CD4-positive, alpha-beta T cell (primary cell): ENCODE measurements at places on chromosomes 3 and 15. TPM values are rescaled to one million over a fixed set of nuclear protein-coding genes. Genes with fewer than 3 reads are reported as not detected.

The GNL3 gene
- 104 TPM for total RNA-seq

The CYP8B1 gene
- not detected for total RNA-seq

GRCh38 chr3:86995537-86995936, 4.6 kb upstream of the VGLL3 start:
- DNase-seq = no peak

DNA sequence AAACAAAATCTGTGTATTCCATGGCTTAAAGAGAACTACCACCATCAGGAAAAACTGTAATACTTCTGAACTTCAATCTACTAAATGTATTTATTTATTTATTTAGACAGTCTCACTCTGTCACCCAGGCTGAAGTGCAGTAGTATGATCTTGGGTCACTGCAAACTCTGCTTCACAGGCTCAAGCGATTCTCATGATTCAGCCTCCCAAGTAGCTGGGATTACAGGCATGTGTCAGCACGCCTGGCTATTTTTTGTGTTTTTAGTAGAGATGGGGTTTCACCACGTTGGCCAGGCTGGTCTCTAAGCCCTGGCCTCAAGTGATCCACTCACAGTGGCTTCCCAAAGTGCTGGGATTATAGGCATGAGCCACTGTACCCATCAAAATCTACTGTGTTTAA, 202.3 kb upstream of the POU1F1 start:
- no peak for DNase-seq

- no peak for DNase-seq
These were observed 8.1 kb upstream of the CMSS1 start for GRCh38 chr3:99809565-99809964.

DNA sequence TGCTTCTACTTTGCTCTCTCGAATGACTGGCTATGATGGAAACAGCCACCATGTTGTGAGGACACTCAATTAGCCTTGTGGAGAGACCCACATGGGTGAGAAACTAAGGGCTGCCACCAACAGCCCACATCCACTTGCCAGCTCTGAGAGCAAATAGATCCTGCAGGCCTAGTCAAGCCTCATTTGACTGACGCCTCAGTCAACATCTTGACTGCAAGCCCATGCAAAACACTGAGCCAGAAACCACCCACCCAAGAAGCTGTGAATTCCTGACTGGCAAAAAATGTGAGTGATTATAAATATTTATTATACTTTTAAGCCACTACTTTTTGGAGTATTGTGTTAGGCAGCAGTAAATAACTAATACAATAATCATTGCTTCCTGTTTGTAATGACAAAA, 58.4 kb downstream of the NOX5 start:
- no peak for DNase-seq

GRCh38 chr15:80693682-80694610, 1.2 kb upstream of the ABHD17C start:
- DNase-seq = peak; percentile 24

DNA sequence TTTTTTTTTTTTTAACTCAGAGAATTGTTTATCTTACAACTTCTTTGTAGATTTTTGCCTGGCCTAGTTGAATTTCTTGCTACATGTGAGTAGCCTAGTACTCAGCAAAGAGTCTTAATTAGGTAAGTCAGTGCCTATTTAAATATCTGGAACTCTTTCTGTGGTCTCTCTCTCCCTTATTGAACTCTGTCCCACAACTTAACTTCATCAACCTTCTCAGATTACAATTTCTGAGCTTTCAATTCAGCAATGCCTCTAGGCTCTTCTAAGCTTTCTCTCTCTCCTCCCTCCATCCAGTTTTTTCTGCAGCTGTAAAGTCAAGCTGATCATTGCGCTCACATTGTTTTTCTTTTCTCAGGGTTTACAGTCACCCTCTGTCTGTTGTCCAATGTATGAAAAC, 517.6 kb upstream of the ROBO1 start:
- no peak for DNase-seq

DNA sequence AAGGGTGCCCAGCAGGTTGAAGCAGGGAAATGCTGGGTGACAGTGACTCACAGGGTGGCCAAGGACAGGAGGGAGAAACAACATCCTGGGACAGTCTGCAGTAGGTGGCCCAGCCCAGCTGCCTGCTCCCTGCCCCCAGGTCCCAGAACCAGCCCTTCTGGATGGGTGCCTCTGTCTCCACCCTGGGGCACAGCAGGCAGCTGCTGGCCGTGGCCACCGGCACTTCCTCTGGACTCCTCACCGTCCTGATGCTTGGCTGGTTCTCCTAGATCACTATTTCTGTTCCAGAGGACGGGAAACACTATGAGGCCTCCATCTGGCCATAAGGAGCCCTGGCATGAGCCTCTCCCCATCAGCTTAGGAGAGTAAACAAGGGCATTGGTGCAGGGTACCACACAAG, 258.9 kb downstream of the XXYLT1 start:
- no peak for DNase-seq

DNA sequence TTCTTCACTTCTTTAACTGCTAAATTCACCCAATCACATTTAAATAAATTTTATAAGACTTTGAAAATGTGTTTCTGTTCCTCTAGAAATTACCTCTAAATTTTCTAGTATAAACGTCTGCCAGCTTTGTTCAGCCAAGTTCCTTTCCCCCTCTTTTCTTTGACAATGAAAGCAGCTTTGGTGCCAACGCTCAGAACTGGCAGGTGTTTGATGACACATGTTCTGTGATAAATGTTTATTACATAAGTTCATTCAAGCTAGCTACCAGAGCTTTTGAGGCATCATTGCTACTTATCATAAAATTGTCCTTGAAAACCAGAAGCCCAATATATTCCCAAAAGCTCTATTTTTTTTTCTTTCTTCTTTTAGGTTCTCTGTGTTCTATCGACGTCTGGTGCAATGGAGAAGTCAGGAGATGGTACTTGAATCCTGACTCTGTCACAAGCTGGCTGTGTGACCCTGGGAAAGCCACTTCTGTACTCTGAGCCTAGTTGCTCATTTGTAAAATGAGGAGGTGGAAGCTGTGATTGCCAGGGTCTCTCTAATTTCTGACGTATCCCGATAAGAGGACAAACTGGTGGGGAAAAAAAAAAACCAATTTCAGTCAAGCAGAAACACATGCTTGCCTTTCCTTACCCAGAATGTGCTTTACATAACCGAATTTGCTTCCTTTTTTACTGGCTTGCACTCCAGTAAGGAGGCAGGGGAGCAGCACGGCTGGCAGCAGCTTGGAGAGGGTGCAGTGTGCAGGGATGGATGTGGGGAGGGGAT, 187.1 kb upstream of the LPP start:
- no peak for DNase-seq
